Activated naive CD8-positive, alpha-beta T cell treated with anti-CD3 and anti-CD28 coated beads, Interleukin-2, amount 10 ng/mL, durations not matched to agents 7 days and 5 days (primary cell): ENCODE measurements at places on chromosomes 11 and 22. TPM values are rescaled to one million over a fixed set of nuclear protein-coding genes. Genes with fewer than 3 reads are reported as not detected.

DNA sequence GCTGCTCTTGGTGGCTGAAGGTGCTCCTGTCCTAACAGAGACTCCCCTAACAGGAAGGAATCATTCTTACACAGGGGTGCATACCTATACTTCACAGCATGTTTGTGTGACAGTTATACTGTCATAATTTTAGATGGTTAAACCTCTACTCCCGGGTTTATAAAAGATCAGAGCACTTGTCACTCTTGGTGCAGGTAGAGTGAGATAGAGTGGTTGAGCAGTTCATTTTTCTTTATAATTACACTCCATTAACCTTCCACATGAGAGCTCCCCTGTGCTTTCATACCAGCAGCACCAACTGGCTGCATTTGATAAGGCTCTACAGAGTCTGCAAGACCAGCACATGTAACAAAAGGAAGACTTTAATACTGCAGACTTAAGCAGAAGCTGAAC, 72.9 kb downstream of the LARGE2 start:
- DNase-seq: no peak

- DNase-seq: no peak
These were observed 6.4 kb downstream of the RAC2 start for GRCh38 chr22:37237371-37238268.

CNTN5 gene
- total RNA-seq: not detected

GRCh38 chr22:48485149-48486133, 1342.2 kb downstream of the BRD1 start:
- DNase-seq: no peak

MMP27 gene
- not detected for total RNA-seq

DNA sequence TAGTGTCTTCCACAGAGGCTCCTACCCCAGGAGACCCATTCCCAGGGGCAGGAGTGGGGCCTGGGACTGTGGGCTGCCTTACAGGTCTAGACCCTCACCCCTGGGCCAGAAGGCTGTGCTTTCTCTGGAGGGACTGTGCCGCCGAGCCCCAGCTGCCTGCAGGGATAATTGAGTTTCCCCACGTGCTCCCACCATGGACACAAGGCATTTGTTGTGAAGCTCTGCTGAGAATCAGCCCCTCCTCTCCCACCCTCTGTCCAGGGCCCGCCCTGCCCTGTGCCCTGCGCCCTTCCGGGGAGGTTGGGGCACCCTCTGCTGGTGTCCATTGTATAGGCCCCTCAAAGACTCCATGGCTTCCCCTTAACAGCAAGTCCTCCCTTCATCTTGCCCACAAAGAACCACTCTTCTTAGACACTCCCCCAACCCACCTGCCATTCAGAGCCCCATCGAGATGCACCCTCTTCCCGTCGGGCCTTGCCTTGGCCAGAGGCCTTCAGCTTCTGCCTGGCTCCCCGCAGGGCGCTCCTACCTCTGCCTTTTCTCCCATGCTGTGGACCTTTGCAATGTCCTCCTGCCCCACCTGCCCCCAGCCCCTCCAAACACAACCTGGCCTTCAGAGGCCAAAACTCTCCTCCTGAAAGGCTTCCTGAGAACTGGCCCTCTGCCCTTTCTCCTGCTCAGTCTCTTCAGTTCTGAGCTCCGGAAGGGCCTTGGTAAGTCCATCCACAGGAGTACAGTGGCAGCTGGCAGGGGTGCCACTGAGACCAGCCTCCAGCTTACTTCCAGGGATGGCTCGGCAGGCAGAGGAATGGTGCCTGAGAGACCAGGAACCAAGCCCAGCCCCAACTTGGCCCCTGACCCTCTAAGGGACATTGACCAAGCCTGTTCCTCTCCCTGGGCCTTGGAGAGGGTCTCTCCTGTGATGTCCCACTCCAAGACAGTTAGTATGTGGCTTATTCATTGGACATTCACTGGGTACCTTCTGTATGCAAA, 22.4 kb downstream of the DUSP8 start:
- no peak for DNase-seq

NAP1L4 gene
- total RNA-seq: 363 TPM

VSIG10L2 gene
- not detected for total RNA-seq

DNA sequence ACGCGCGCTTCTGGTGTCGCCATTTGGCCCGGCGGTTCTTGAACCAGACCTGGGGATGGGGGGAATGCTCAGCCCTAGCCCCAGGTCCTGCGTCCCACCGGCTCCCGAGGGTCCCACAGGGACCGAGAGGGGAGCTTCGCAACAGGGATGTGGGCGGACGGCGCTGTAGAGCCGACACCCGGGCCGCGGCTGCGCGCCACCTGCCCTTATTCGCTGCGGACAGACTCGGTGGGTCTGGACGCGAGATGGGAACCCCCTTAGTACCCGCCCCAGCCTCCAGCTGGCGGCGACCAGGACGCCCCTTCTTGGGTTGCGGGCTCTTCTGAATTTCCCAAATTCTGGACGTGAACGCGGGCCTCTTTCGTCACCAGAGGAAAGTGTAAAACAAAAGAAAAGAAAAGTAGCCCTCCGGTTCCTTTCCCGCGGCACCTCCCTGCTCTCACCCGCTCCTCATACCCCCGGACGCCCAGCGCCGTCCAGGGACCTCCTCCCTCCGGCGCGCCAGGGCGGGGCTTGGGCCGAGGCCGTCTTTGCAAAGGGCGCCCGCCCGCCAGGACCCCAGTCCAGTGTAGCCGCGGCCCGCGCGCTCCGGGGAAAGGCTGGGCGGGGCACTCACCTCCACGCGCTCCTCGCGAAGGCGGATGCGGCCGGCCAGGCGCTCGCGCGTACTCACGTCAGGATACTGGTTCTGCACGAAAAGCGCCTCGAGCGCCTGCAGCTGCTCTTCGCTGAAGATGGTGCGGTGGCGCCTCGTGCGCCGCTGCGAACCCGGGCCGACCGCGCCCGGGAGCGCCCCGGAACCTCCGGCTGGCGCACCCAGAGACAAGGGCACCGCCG, 827 bp downstream of the GSC2 start:
- DNase-seq: peak; percentile 75

DNA sequence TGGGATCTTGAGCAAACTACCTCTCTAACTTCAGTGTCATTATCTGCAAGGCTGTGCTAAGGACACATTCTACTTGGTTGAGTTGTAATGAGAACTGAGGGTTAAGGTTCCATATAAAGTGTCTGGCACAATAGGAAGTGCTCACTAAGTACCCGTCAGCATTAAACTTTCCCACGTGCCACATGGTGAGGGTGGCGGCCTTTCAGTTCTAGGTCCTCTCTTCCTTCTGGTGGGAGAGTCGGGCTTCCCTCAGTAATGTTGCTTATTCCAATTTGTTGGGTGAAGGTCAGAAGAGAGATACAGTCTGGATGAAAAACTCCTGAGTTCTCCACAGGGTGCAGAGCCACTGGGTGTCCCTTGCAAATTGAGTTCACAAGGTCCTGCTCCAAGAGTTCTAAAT, 4.6 kb upstream of the CD6 start:
- no peak for DNase-seq

DNA sequence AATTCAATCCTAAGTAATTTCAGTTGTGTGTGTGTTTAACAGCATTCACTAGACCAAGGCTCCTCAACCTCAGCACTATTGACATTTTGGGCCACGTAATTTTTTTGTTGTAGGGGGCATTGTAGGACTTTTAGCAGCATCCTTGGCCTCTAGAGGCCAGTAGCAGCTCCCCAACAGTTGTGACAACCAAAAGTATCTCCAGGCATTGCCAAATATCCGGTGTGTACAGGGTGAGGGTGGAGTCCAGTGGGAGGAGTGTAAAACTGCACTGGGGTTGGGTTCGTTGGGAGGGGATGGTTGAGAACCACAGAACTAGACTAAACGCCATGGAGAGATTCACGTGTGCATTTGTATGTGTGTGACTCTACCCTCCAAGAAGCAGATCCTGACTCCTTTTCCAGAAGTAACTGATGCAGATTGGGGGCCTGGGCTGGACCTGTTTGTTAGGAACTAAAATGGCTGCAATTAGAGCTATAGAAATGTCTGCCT, 5.9 kb upstream of the PHF21A start:
- no peak for DNase-seq

DNA sequence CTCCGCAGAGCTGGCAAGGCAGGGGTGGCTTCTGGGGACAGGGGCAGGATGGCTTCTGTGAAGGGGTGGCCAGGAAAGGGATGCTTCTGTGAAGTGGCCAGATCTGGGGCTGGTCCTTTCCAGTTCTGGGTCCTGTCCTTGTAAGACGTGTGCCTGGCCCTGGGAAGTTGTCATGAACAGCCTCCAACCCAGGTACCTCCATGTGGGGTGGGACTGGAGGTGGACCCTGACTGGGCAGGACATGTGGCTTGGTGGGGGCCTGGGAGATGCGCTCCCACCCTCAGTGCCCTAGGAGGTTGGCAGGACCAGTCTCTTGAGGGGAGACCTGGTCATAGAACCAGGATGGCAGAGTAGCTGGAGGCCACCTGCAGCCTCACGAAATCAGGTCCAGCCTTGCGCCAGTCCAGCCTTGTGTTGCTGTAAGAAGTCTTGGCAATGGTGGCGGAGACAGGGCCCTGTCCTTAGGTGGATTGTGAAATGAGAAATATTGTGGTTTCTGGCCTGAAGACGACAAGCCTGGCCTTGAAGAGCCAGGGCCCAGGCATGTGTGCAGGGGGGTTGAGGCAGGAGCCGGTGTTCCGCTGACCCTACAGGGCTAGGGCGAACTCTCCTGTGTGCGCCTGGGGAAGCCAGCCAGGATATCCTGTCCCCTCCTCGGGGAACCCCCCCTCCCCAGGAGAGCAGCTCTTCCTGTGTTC, 2.6 kb downstream of the KCNQ1 start:
- DNase-seq: peak; percentile 43

DNA sequence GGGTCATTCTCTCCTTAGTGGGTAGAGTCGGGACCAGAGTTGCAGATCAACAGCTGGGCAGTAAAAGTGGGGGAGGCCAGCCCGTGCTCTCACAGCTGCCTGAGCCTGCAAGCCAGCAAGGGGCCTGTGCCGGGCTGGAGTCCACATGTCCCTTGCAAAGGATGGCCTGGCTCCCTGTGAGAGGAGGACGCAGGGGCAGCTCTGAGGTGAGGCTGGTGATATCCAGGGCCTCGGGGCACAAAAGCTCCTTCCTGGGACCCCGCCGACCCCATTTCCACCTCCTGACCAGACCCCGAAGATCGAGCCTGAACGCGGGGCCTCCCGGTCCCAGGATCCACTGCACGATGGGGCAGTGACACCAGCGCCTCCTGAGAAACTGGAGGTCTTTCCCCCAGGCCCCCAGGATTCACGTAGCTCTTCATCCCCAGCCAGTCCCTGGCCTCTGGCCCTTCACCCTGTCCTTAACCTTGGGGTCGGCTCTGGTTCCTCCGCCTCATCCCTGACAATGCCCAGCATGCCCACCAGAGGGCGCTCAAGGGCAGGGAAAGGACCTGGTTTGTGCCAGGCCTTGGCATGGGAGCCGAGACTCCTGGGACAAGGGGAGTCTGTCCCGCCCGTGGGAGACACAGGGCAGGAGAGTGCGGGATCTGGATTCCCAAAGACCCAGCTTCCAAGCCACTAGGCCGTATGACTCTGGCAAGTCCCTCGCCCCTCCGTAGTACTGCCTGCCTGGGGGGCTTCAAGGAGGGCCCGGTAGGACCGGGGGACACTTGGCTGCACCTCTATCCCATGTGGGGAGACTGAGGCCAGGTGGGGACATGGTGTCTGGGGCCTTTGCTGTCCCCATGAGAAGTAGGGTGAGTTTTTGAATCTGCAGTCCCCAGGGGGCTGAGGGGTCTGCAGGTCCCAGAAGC, 17.8 kb upstream of the WNT7B start:
- DNase-seq: peak; percentile 89

DDTL gene
- total RNA-seq: not detected

- DNase-seq: no peak
These were observed 6.1 kb upstream of the UPB1 start for GRCh38 chr22:24489011-24489410.

FAM180B gene
- total RNA-seq: not detected

RAB3IL1 gene
- 0.28 TPM for total RNA-seq

- DNase-seq: no peak
These were observed 4.9 kb upstream of the RAB38 start for GRCh38 chr11:88179971-88180629.

OR8G5 gene
- not detected for total RNA-seq

POU2F3 gene
- total RNA-seq: not detected

GRCh38 chr11:110529043-110529442, 99.3 kb downstream of the FDX1 start:
- DNase-seq: no peak

DNA sequence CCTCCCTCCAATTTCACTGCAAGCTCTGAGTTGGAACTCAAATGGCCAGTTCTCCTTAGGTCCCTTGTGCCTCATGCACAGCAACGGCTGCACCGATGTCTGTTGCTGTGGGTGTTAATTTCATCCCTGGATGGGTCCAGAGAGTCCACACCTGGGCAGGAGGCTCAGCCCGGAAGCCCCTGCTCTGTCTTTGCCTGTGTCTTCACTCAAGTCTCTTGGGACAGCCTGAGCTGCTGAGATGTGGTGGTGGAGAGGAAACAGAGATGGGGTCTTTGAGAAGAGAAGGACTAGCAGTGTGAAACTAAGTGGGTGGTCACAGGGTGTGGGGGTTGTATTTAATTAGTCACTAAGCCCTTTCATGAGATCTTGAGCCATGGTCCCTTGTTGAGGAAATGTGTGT, 109.3 kb downstream of the NECTIN1 start:
- no peak for DNase-seq

IL10RA gene
- 304 TPM for total RNA-seq

C11orf86 gene
- not detected for total RNA-seq

ZW10 gene
- 16.3 TPM for total RNA-seq

- no peak for DNase-seq
These were observed 47.0 kb upstream of the TIMP3 start for GRCh38 chr22:32754413-32755041.

GRCh38 chr22:43481568-43482317, 69.9 kb downstream of the MPPED1 start:
- DNase-seq: peak; percentile 39

JOSD1 gene
- 59.1 TPM for total RNA-seq

DNA sequence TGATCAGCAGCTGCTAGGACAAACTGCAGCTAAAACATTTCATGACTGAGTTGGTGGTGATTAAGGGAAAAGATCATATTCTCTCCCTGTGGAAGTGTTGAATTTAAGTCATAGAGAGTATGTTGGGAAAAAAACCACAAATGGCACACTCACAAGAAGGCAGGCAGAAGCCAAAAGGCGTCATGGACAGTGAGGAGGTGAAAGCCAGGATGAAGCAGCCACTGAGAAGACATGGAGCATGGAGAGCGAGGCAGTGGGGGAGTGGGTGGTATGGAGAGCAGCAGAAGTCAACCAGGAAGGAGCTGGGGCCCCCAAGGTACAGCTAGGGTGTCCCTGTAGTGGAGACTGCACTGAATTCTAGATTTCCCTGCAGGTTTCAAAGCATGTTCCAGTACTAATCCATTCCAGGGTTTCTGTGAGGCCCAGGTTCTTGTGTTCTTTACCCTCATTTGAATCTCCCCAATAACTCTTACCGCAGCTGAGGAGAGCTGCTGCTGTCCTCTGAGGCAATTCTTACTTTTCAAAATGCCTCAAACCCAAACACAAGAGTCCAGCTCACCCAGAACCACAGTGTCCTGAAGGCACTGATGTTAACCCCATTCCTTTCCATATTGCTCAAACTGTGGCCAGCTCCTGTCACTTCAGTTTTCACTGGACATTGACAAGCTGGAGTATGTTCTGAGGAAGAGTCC, 191.8 kb upstream of the E2F8 start:
- no peak for DNase-seq

- peak; percentile 56 for DNase-seq
These were observed 1.2 kb downstream of the C2CD2L start for GRCh38 chr11:119108146-119108856.

GRCh38 chr11:16685914-16686313, 52.5 kb upstream of the C11orf58 start:
- no peak for DNase-seq

GRCh38 chr11:97019754-97020153, 629.9 kb downstream of the JRKL start:
- DNase-seq: no peak

- DNase-seq: no peak
These were observed 81.6 kb downstream of the LRRC4C start for GRCh38 chr11:41377709-41378394.
